ENCODE measurements at places on chromosomes 2 and 18.

- no peak for DNase-seq
Measured at GRCh38 chr18:13477147-13477683, 249.1 kb downstream of the FAM210A start.

GRCh38 chr2:174013315-174013751 is 48.2 kb upstream of the SP3 start:
- DNase-seq, result peak; percentile 55

DNA sequence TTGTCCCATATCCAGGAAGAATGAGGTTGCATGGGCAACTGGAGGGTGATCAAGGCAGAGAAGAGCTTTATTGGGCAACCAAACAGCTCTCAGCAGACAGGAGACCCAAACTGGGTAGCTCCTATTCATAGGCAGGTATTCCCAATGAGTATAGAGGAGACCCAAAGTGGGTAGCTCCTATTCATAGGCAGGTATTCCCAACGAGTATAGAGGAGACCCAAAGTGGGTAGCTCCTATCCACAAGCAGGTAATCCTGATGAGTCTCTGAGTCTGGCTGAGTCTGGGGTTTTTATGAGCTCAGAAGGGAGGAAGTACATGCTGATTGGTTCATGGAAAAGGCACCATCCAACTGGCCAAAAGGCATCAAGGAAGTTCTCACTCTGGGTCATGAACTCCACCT is 5.3 kb upstream of the GORASP2 start:
- DNase-seq, result no peak

DNA sequence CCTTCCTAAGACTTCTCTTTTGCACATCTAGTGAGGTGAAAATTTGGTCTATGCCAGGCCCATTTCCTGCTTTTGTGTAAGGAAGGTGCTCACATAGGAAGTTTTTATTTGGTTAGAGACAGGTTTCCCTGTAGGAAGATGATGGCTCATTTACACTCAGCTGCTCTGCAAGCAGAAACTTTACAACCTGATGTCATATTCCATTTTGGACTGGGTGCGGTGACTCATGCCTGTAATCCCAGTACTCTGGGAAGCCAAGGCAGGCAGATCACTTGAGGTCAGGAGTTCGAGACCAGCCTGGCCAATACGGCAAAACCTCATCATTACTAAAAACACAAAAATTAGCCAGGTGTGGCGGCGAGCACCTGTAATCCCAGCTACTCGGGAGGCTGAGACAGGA is 35.8 kb downstream of the CASP10 start:
- no peak for DNase-seq

DNA sequence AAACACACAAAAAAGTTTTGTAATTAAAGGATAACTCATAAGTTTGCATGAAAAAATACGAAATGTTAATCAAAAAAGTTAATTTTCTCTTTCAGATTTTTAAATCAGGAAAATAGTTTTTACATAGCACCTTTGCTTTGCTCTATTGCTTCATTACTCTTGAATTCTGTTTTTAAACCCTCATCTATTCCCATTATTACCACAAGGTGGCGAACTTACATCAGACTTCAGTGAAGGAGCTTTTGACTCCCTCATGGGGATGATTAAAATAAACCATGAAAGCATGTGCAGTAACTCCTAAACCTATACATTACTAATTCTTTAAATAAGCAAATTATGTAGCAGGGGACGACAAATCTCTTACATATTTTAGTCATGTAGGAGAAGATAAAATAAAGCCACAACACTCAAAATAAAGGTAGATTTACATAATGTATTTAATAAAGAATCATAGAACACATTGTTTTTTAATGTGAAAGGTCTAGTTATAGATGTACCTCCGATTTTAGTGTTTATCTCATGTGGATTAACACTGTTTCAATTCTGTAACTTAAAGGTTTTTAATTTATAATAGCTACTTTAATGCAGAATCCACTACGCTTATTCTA is 105.2 kb downstream of the NETO1 start:
- DNase-seq, result no peak

- no peak for DNase-seq
Measured at GRCh38 chr2:147355706-147356105, 489.1 kb upstream of the ACVR2A start.

DNA sequence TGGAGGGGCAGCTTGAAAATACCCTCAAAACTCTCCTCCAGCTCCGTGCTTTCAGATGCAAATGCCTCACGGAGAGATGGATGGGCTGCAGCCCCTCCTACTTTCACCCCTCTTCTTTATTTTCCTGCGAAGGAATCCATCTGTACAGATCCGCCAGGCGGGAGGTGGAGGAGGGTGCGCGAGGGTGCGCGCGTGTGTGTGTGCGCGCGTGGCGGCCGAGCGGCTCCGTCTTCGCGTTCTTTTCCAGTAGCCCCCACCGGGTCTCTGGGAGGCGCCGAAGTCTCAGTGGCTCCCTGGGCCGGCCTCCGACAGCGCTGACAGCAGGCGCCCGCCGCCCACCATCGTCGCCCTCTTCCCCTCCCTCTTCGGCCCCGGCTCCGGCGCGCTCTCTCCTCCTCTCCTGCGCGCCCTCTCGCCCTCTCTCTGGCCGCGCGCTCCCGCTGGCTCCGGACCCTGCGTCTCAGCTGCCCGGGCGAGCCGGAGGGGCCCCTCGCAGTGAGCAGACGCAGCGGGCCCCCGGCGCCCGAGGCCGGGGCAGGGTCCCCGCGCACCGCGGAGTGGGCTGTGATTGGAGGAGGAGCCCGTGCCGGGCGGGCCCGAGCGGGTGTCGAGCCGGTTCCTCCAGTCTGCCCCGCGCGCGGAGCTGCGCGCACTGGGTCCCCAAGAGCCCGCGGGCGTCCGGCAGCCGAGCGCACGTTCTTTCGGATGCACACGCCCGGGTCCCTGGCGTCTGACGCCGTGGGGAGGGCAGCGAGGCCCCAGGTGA is at the start of gene CDH7:
CDH7 (plus strand) TSS at position 624 of the 766 bp plus-strand sequence. CDS start 11,831 bp downstream, outside the sequence.
- peak; percentile 35 for DNase-seq

DNA sequence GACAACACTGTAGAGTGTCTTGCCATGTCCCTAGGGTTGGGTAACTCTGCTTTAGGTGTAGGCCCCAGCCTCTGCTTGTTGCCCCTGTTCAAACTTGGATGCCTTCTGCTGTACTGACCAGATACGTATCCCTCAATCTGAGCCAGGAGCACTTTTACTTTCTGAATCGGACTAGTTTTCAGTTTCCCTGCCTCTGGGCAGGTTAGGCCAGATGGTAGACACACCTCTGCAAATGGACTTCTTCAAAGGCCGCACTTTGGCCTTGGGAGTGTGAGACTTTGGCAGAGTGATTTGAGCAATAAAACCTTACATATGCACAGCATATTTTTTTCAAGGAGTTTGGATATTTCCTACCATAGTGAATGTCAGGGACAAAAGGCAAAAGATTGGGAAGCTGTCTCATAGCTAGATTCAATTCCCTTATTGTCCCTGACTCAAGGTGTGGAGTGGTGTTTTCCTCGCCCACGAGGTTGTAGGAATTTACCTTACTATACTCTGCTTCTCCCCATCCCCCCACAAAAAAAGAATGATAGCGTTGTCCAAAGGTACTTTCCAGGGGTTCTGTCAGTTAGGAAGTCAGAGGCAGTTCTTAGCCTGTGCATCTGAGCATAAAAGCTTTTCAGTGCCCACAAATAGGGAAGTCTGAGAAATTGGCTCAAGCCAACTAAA is 15.3 kb upstream of the PARD3B start:
- DNase-seq, result no peak

DNA sequence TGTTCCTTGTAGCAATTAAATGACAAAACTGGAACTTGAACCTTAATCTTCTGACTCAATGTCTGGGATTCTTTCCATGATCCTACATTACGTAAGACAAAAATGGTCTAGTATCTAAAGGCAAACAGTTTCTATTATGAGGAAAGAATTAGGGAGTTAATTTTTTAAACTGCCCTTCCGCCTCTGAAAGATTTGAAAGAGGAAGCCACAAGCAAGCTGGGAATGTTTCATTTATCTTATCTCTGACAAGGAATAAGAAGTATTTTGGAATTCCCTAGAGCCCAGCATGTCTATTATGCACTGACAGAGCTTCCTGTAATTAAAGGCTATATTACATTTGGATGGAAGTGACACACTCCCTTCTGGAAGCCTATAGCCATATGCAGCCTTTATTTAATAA is 558.8 kb upstream of the CDH2 start:
- no peak for DNase-seq

- DNase-seq, result no peak
Measured at GRCh38 chr2:98901291-98901690, 34.7 kb downstream of the CRACDL start.

- DNase-seq, result no peak
Measured at GRCh38 chr2:218033590-218034496, 31.0 kb upstream of the TNS1 start.

- no peak for DNase-seq
Measured at GRCh38 chr2:120561379-120562035, 174.2 kb upstream of the GLI2 start.

- DNase-seq, result no peak
Measured at GRCh38 chr18:59873641-59874040, 26.2 kb upstream of the PMAIP1 start.

DNA sequence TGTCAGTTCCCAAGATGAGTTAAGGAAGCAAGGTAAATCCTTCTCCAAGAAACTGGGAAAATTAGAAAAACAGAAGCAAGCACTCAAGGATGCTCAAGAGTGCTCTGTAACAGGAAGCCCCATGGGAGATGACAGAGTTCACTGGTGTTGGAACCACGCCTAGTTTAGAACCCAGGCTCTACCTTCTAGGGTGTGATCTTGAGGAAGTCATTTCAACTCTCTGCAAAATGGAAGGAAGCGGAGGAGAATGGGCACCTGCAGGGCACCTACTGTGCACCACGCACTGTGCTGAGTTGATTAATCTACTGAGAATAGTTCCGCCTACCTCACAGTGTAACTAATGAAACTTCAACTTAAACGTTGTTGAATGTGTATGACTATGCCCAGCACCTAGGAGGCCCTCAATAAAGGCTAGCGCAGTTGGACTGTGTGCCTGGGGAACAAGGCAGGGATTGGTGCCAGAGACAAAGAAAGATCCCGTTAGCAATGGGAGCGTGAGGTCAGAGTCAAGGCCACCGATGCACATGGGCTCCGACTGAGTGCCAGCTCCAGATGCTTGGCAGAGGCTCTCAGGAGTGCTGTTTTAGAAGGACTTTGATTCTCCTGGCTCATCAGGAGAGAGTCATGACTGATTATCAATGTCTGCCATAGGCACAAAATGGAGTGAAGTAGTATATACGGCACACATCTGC is 93.7 kb downstream of the MAPK4 start:
- DNase-seq, result no peak

DNA sequence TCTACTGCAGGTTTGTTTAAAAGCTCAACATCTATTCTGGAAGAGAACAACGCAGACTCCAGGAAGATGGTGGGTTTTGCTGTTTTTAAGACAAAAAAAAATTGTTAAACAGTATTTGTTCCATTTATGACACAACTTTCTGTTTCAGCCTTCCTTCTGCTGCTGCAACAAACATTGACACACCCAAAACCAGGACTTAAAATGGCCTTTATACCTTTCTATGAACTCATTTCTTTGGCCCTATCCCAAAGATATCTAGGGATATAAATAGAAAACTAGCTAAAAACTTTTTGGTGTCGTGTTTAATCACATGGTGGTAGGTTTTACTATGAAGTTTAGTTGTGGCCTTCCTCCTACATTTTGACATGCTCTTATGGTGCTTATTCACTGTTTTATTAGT is 964 bp upstream of the GALNT3 start:
- no peak for DNase-seq

DNA sequence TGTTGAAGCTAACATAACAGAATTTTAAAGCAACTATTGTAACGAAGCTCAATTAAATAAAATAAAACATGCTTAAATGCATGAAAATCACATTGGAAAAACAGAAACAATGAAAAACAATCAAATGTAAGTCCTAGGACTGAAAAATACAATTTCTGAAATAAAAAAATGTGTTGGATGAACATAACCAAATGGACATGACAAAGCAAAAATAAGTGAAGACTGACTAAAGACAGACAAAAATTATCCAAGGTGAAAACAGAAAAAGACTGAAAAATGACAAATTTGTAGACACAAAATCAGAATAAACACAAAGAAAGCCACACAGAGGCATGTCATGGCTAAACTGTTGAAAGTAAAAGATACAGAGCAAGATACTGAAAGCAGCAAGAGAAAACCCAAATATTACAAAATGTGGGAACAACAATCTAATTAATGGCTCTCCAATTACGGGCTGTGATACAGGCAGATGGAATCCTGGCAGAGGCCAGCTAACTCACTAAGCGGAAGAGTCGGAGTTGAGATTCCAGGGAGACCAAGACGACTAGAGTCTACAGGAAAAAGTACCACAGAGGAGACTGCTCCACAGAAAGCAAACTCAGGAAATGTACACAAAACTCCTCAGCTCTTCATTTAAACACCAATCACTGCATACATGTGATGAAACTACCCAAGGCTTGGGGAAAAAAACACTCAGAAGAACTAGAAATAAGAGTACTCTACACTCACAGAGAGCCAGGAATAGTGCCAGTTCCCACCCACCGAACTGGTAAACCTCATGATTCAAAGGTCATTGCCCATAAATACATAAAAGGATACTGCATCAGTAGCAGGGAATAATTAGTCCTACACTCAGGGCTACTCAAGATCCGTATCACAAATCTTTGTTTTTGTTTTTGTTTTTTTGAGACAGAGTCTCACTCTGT is 83.6 kb downstream of the ATAD2B start:
- no peak for DNase-seq

DNA sequence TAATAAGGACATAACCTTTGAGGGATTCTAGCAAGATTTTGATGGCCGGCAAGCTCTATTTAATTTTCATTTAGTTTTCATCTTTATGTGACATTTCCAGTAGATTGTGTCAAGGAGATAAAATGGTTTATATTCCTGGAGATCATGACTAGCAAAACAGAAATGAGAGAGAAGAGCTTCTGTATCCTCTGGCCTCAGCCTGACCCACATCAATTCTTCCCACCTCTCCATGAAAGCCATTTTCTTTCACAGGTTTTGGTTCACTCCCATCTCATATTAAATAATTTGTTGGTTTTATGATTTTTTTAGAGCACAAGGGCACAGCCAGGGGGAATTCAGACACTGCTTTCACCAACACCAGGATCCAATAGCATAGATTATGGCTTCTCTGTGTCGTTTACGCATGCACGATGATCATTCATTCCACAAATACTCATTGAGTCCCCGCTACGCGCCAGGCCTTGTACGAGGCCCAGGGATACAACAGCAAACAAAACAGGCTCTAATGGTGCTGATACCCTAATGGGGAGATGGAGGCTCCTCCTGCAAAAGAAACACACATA is 85.9 kb downstream of the SH3BP4 start:
- no peak for DNase-seq

- DNase-seq, result no peak
Measured at GRCh38 chr18:36536426-36536825, 238.9 kb downstream of the FHOD3 start.

DNA sequence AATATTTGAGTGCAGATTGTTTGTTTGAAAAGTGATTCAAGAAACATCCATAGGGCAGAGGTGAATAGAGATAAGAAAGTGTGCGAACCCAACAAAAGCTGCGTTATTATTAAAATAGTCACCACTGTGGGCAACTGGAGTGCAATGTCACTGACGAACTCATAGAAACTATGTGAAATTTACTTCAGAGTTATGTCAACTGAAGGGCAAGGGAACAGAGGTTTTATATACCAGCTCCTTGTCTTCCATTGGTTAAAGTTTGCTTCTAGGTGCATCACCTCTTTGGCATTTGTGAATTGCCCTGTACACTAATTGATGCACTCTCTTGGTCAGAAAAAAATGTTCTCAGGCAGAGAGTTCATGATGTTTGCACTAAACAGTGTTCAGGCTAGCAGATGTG is 110.5 kb upstream of the NYAP2 start:
- no peak for DNase-seq

GRCh38 chr18:55541571-55541970 is 46.4 kb downstream of the TCF4 start:
- DNase-seq, result no peak

- no peak for DNase-seq
Measured at GRCh38 chr18:10055125-10055750, 141.4 kb downstream of the VAPA start.

Measured in lower lobe of right lung (tissue), 2 donors.